ENCODE measurements at places on chromosomes 2 and 18.

GRCh38 chr2:240149943-240150784 is 9.7 kb upstream of the OTOS start:
- peak; percentile 68 for DNase-seq

- DNase-seq: no peak
These were observed 97.5 kb downstream of the MRO start for GRCh38 chr18:50722311-50722710.

DNA sequence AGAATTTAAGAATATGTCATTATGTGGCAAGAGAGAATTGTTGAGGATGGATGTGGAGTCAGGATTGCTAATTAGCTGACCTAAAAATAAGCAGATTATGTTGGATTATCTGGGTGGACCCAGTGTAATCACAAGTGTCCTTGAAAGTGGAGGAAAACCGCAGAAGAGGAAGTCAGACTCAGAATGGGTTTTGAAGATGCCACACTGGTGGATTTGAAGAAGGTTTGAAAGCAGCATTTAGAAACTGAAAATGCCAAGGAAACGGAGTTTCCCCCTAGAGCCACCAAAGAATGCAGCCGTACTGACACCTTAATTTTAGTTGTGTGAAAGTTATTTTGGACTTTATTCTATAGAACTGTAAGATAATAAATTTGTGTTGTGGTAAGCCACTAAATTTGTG is 41.6 kb upstream of the DPP10 start:
- DNase-seq: no peak

- no peak for DNase-seq
These were observed 75.0 kb downstream of the SLC66A2 start for GRCh38 chr18:79876497-79876896.
